IMR-90 (cell line): ENCODE measurements at places on chromosomes 16 and 17. TPM values are rescaled to one million over a fixed set of nuclear protein-coding genes. Genes with fewer than 3 reads are reported as not detected.

GPR142 gene
- total RNA-seq: not detected in 2 replicates

LRRC75A gene
- 0.56 and 0.72 TPM in 2 replicates for total RNA-seq

SLC43A2 gene
- total RNA-seq: 3.3 and 3.8 TPM in 2 replicates

TMEM100 gene
- 0.28 and 0.36 TPM in 2 replicates for total RNA-seq

KRTAP4-8 gene
- total RNA-seq: not detected in 2 replicates

KDM6B gene
- total RNA-seq: 0.72 and 1.1 TPM in 2 replicates

PKMYT1 gene
- total RNA-seq: 1.8 and 2.8 TPM in 2 replicates

MARVELD3 gene
- not detected in 2 replicates for total RNA-seq

TBC1D3C gene
- not detected in 2 replicates for total RNA-seq

TMEM204 gene
- total RNA-seq: 7.0 and 7.2 TPM in 2 replicates

DNA sequence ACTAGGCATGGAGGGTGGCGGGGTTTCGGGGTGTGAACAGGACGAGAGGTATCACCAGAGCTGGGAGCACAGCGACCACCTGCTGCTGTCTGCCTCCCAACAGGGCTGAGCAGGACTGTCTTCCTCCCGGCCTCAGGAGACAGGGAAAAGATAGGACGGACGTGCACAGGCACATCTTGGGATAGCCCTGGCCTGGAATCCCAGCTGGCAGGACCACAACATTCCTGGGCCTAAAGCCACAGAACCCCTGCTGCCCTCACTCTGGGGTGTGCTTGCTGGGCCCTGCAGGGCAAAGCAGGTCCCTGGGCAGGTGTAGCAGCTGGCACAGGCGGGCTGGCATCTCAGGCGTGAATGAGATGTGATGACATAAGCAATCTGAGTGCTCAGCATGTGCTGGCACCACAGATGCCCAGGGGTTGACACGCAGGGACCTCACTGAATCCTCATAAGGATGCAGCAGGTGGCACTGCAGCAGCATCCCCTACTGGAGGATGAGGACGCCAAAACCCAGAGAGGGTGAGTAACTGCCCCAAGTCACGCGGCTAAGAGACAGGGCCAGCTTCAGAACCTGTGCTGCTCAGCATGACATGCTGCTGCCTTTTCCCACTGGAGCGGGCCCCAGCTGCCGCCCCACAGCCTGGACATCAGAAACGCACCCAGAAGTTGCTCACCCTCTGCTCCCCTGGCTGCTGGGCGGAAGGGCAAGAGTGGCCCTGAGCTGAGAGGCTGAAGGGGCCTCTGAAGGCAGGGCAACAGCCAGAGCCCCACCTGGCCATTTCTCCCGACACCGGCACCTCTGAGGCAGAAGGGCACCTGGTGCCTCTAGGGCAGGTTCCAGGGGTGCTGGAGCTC is 7.1 kb downstream of the CORO7 start:
- no peak overlapping the region for H3K4me3 ChIP-seq
- H3K27me3 ChIP-seq: no peaks in the 10 kb centered on the region
- H3K27ac ChIP-seq: no peak overlapping the region
- peaks cover 22% of the 10 kb centered on the region for H3K36me3 ChIP-seq
- no peak for DNase-seq

DNA sequence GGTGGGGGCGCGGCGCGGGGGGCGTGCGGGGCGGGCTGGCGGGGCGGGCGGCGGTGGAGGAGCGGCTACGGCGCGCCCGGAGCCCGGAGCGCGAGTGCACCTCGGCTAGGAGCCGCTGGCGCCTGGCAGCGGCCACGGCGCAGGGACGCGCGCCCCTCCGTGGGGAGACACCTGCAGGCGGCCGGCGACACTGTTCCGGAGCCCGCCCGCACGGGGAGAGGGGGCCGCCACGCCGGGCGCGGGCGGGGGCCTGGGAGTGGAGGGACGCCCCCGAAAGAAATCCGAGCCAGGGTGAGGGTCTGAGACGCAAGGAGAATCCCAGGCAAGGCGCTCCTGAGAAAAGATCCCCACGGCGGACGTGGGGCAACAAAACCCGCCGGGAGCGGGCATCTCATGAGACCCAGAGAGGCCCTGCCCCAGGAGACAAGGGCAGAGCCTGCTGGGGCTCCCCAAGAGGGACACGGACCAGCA is at the start of gene GSG1L:
Gene GSG1L, minus strand, starts transcription at position 124 of the 471 bp plus-strand sequence. CDS start 290 bp downstream, outside the sequence.
- H3K36me3 ChIP-seq: no peaks in the 10 kb centered on the region
- H3K27ac ChIP-seq: no peak within 1 kb of the TSS
- DNase-seq: no peak

DNA sequence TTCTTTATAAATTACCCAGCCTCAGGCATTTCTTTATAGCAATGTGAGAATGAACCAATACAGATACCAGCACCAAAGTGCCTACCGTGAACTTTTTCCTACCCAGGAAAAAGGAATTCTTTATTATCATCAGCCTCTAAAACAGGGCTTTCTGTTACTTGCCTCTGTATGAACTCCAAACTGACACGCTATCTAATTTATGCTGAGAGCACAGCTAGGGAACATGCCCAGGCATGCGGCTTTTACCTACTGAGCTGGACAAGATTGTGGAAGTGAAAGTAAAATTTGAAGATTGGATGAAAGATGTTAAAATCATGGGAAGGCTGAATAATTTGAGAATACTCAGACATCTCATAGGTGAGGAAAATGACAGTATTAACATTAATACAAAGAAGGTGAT is 24.4 kb upstream of the ADCY9 start:
- no peaks in the 10 kb centered on the region for H3K36me3 ChIP-seq
- no peaks in the 10 kb centered on the region for H3K27me3 ChIP-seq
- H3K4me3 ChIP-seq: no peak overlapping the region
- no peaks in the 10 kb centered on the region; the same call in none of the 2 replicates for H3K4me1 ChIP-seq
- H3K27ac ChIP-seq: peak overlapping the region; percentile 72
- peak; percentile 63 for DNase-seq

GRCh38 chr17:57833179-57833939 is 16.5 kb downstream of the MRPS23 start:
- H3K27ac ChIP-seq: no peak overlapping the region; the same call in 1 of the 2 replicates
- no peaks in the 10 kb centered on the region for H3K27me3 ChIP-seq
- peak; percentile 76 for DNase-seq
- H3K4me3 ChIP-seq: peak overlapping the region; percentile 58

DNA sequence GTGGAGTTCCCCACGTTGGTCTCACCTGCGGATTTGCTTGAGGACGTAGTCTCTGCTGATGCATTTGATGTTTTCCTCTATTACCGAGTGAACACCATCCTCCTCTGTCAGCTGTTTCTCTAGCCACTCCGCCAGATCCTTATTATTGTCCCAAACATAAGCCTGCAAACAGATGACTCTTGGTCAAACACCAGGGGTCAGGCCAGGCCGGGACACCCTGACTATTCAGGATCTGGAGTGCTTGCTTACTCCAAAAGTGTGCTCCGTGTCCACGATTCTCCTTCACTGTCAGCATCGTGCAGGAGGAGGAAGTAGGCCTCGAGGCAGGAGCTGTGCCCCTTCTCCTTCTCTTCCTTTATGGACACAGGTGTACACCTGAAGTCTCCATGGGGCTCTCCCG is 140.2 kb downstream of the AATF start:
- no peak overlapping the region for H3K4me3 ChIP-seq
- H3K4me1 ChIP-seq: no peaks in the 10 kb centered on the region
- DNase-seq: no peak
- H3K27me3 ChIP-seq: no peaks in the 10 kb centered on the region
- H3K36me3 ChIP-seq: peaks cover 21% of the 10 kb centered on the region

GRCh38 chr16:2364638-2365210 is 24.2 kb upstream of the ABCA3 start:
- H3K4me1 ChIP-seq: peaks cover 1% of the 10 kb centered on the region; the same call in 1 of the 2 replicates
- DNase-seq: no peak
- peaks cover 25% of the 10 kb centered on the region for H3K27me3 ChIP-seq
- no peak overlapping the region for H3K4me3 ChIP-seq
- no peak overlapping the region for H3K27ac ChIP-seq

GRCh38 chr17:44773140-44773539 is 14.4 kb downstream of the ADAM11 start:
- no peak overlapping the region for H3K27ac ChIP-seq
- no peak overlapping the region for H3K4me3 ChIP-seq
- no peaks in the 10 kb centered on the region for H3K36me3 ChIP-seq
- H3K4me1 ChIP-seq: no peaks in the 10 kb centered on the region

DNA sequence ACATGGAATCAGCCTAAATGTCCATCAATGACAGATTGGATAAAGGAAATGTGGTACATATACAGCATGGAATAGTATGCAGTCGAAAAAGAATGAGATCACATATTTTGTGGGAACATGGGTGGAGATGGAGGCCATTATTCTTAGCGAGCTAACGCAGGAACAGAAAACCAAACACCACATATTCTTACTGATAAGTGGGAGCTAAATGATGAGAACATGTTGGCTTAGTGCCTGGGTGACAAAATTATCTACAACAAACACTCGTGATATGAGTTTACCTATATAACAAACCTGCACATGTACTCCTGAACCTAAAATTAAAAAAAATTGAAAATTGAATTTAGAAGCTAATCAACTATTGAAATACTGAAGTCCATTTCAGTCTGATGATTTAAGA is 6.1 kb downstream of the ANKS4B start:
- DNase-seq: no peak
- H3K36me3 ChIP-seq: no peaks in the 10 kb centered on the region
- no peaks in the 10 kb centered on the region for H3K4me1 ChIP-seq
- H3K4me3 ChIP-seq: no peak overlapping the region
- no peak overlapping the region for H3K27ac ChIP-seq
- peaks cover 4% of the 10 kb centered on the region; the same call in 1 of the 2 replicates for H3K27me3 ChIP-seq

DNA sequence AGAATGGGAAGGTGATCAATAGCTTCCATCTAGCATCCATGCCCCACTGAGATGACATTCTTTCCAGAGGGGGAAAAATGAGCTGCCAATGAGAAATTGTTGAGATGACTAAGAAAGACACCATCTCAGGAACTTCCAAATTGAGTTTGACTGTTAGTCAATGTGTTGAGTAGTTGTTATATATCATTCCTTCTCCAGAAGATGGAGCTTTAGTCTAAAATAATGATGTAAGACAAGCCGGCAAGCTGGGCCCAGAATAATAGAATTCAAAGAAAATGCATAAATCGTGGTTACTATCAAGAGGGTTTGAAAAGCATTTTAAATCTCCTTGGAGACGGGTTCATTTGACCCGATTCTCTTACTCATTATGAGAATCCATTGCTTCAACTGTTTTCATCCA is 71.0 kb upstream of the ATF7IP2 start:
- no peak overlapping the region for H3K4me3 ChIP-seq
- no peak overlapping the region for H3K27ac ChIP-seq
- no peak for DNase-seq
- H3K4me1 ChIP-seq: no peaks in the 10 kb centered on the region

DNA sequence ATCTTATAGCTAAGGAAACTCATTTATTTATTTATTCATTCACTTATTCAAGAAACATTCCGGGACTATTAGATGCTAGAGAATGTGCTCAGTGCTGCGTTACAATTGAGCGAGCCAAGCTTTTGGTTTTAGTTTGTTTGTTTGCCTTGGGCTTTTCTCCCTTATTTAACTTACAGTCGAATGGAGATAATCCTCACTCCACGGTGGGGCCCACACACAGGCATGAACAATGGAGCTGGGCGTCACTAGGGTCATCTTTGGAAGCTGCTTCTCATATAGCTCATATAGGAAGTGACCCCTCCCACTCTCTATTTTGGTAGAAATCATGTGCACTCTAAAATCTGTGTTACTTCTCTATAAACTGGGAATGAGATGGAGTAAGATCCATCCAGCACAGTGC is 210.0 kb downstream of the TMEM114 start:
- H3K27me3 ChIP-seq: no peaks in the 10 kb centered on the region
- no peaks in the 10 kb centered on the region for H3K4me1 ChIP-seq
- no peak for DNase-seq
- no peak overlapping the region for H3K4me3 ChIP-seq
- H3K36me3 ChIP-seq: no peaks in the 10 kb centered on the region
- no peak overlapping the region for H3K27ac ChIP-seq
